ENCODE measurements at places on chromosomes 6 and 20. TPM values are rescaled to one million over a fixed set of nuclear protein-coding genes. Genes with fewer than 3 reads are reported as not detected.

Gene DDO
- 2.5 TPM for total RNA-seq

Gene IMPG1
- not detected for total RNA-seq

Gene LAMA5
- total RNA-seq = 361 TPM

Gene CGAS
- total RNA-seq = 10.8 TPM

Gene COX4I2
- total RNA-seq = 9.5 TPM

Gene FBXO9
- 112 TPM for total RNA-seq

Gene GATA5
- 1.6 TPM for total RNA-seq

Gene SMIM13
- total RNA-seq = 9.5 TPM

Gene ZSCAN16
- 5.0 TPM for total RNA-seq

Gene MUCL3
- total RNA-seq = not detected

Gene PARD6B
- total RNA-seq = 2.6 TPM

Gene PKIB
- total RNA-seq = 1.8 TPM

Gene PRSS35
- total RNA-seq = 4.1 TPM

Gene BPI
- total RNA-seq = 0.19 TPM

Gene FGD2
- 19.9 TPM for total RNA-seq

Gene ZBP1
- total RNA-seq = 1.6 TPM

GRCh38 chr6:150600010-150600300 lies 270 bp downstream of the PLEKHG1 start:
- DNase-seq = no peak

- DNase-seq = no peak
These were observed 79.0 kb downstream of the SH3BGRL2 start for GRCh38 chr6:79710127-79710526.

- DNase-seq = no peak
These were observed 451.7 kb upstream of the MARCKS start for GRCh38 chr6:113405326-113406047.

DNA sequence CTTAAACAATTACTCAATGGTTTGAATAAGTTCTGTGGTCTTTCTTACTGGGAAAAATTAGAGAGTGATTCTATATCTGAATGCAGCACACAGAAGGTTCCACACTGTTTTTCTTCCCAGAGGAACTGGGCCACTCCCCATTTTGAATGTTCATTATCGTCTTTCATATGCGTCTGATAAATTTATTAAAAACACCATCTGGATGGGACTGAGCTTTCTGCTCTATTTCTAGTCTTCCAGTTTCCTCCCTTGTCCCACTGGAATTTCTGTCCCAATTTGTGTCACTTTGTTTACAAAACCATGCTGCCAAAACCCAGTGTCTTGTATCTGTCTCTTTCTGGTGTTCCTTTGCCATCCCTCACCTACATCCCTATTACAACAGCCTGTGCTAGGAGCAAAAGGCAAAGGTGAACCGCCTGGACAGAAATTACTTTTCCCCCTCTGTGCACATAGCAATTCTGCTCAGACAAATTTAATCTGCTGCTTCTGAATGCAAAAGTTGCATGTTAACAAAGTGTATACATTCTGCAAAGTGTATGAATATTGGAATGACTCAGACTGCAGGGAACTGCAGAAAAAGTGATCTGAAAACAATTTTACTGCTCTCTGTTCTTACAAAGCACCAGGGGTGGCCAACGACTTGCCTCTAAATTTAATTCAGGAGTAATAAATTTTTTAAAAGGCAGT lies 333.6 kb downstream of the BTBD9 start:
- no peak for DNase-seq

GRCh38 chr20:40196846-40197436 lies 492.1 kb downstream of the MAFB start:
- DNase-seq = no peak

GRCh38 chr20:21161926-21162325 lies 36.0 kb downstream of the KIZ start:
- no peak for DNase-seq

DNA sequence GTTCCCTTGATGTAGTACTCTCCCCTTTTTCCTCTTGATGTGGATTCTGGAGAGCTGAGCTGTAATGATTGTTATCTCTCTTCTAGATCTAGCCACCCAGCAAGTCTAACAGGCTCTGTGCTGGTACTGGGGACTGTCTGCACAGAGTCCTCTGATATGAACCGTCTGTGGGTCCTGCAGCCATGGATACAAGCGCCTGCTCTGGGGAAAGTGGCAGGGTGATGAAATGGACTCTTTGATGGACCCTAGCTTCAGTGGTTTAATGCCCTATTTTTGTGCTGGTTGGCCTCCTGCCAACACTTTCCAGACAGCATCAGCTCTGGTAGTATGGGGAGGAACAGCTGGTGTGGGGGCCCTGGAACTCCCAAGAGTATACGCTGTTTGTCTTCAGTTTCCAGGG lies 216.3 kb downstream of the ADGRG6 start:
- DNase-seq = no peak

GRCh38 chr6:137727216-137727765 lies 139.8 kb upstream of the TNFAIP3 start:
- no peak for DNase-seq

GRCh38 chr6:105713474-105714118 lies 310.7 kb upstream of the PREP start:
- DNase-seq = no peak

DNA sequence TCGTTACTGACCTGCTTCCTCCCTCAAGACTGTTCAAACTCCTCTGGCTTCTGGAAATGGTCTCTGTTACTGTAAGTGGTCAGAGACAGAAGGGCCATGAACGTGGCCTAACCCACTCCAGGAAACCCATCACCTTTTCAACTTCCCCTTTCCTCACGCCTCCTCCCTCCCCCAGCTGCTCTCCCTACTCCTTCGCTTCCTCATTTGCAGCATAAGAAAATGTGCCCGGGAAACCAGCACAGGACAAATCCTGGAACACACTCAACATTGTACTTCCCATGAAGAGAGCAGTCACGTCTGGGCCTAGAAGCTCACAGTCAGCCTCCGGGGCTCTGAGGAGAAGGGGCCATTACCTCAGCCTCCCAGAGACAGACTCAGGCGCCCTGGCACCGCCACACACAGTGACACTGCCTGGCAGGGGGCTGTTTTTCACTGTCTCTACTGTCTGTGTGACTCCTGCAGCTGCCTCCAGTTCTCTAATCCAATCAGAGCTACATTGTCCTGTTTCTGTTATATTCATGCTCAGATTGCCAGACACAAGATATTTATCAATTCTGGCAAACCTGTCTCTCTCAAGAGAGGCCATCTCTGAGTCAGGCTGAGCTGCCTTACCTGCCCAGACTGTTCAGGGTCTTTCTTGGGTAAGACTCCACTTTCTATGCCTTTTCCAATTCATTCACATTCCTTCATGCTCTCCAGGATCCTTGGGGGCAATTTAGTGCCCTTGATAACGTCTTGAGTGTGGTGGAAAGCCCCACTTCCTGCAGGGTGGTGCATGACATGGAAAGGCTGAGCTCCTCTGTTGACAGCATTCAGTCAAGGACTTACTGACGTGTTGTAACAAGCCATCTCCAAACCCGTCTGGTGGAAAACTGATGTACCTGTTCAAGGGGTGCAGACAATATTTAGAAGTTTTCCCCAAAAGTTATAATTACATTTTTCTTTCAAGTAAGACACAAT lies 242.2 kb downstream of the HIVEP2 start:
- no peak for DNase-seq

- DNase-seq = peak; percentile 33
These were observed 34.1 kb downstream of the TGM2 start for GRCh38 chr20:38130687-38131587.

DNA sequence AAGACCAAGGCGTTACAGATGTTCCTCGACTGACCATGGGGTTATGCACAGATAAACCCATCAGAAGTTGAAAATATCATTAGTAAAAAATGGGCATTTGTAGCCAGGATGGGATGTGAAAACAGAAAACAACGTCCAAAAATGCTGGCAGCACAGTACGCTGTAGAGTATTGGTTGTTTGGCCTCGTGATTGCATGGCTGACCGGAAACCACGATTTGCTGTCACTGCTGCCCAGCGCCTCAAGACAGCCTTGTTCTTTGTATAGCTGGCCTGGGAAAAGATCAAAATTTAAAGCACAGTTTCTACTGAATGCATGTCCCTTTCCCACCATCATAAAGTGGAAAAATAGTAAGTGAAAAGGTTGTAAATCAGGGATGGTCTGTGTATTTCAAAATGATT lies 41.9 kb downstream of the MTHFD1L start:
- no peak for DNase-seq

DNA sequence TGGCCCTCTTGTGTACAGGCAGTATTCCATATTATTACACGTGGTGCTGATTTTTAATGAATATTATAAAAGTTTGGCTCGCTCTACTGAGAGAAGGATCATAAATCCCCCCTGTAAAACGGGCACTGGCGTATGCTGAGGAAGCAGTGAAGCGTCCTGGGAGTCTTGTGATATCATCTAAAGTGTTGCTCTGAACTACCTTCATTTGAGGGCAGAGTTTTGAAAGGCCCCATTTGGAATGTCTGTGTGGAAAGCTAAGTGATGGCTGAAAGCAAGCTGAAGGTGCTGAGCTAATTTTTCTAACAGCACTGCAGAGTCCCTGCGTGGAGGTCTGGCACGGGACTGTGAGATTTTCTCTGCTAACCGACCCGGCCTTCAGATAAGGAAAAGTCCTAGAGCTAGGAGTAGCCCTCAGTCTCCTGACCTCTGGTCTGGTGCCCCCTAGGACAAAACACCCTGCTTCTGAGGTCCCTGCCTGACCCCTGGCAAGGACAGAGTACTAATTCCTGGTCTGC lies 1.3 kb upstream of the BACH2 start:
- no peak for DNase-seq

- DNase-seq = no peak
These were observed 26.1 kb downstream of the SLC52A3 start for GRCh38 chr20:742156-742555.

GRCh38 chr6:147941143-147941542 lies 401.5 kb upstream of the SASH1 start:
- DNase-seq = no peak

- no peak for DNase-seq
These were observed 38.2 kb downstream of the ELMO2 start for GRCh38 chr20:46367967-46368901.
